ENCODE measurements at places on chromosomes 3 and 15.

DNA sequence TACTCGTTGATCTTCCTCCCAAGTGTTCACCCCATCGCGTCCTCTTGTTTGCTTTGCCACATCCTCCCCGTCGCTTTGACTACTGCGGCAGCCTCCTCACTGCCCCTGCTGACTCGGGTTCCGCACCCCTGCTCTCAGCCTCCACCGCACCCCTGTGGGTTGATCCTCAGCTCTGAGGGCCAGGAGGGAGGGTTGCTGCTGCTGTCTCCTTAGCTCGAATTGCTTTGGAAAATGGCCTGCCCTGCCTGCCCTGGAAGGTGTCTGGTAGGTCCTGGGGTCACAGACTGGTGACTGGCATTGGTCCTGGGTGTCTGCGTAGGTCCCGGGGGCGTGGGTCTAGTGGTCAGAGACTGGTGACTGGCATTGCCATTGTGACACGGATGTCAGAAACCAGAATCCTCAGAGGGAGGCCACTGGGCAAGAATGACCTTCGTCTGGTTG is 9.4 kb downstream of the MUC4 start:
- peak; percentile 33 for DNase-seq

GRCh38 chr15:33374226-33374914 is 63.6 kb downstream of the RYR3 start:
- no peak for DNase-seq

DNA sequence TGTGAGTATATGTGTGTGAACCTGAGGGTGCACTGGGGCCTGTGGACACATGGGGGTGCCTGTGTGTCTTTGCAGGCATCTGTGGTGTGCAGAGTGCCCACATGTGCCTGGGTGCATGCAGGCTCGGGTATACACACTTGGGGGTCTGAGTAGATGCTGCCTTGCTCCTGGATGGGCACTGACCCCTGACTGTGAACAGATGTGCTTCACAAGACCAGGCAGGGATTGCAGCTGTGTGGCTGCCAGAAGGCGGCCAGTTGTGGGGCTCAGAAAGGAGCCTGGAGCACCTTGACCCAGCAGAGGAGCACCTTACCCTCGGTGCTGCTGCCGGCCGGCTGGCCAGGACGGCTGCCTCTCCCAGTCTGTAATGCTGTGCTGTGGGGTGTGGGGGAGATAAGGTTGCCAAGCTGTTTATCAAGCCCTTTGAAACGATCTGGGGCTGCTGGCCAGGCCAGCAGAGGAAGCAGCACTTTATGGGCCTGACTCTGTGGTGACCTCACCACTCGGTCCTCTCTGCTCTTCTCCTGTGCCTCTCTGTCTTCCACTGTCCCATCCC is 55.5 kb upstream of the MRPS22 start:
- no peak for DNase-seq

- no peak for DNase-seq
Measured at GRCh38 chr3:173410849-173411248, 13.3 kb downstream of the NLGN1 start.

DNA sequence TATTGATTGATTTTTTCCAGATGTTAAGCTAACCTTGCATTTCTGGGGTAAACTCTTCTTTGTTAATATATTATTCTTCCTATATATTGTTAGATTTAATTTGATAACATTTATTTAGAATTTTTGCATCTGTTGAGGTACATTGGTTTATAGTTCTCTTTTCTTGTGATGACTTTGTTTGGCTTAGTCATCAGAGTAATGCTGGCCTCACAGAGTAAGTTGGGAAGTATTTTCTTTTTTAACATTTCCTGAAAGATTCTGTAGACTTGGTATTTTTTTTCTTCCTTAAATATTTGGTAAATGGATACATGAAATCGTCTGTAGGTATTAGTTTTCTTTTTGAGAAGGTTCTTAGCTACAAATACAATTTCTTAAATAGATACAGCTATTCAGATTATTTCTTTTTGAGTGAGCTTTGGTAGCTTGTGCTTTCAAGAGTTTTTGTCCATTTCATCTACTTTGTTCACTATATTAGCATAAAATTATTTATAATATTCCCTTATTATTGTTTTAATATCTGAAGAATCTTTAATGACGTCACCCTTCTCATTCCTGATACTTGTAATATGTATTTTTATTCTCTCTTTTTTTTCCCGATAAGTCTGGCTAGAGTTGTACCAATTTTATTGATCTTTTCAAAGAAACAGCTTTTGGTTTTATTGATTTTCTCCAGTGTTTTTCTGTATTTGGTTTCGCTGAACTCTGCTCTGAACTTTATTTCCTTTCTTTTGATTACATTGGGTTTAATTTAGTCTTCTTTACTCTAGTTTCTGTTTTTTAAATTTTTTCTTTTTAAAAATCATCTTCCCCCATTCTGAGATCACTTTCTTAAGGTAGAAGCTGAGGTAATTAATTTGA is 6.5 kb upstream of the HPS3 start:
- DNase-seq: no peak

DNA sequence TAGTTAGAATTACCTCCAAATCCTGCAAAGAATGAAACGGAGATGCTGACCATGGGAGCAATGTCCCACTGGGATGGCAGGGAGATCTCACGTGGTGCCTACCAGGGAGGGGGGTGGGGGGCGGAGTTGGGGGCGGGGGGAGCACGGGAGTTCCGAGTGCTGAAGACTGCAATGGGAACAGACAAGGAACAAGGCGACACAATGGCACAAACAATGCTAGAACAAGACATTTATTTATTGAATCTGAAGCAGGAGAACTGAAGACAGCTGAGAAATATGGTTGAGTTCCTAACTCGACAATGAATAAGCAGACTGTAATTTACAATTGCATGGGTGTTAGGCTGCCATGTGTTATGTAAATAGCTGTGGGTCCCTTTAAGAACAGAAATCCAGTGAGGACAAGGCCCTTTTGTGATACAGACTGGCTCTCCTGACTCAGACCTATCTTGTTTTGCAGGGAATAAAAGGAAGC is 91.2 kb downstream of the AQP9 start:
- DNase-seq: no peak

DNA sequence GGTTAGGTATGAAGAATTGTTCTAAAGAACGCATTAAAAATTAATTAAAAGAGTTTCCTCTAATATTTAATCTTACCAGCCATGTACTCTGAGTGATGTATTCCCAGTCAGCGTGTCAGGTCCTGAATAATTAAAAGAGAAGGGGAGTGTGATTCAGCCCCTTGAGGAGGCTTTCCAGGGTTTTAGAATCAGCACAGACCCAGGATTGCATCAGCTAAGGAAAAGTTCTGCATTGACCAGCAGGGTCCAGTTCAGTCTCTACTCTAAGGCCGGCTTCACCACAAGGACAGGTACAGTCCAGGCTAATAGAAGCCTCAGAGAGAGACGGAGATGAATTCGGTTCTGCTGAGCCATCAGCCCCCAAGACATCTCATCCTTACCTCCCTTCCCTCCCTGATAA is 499.5 kb upstream of the PROK2 start:
- DNase-seq: no peak
